ENCODE measurements at places on chromosomes 5 and 9.

GRCh38 chr5:31408814-31409213, 123.1 kb downstream of the DROSHA start:
- no peak for DNase-seq

- no peak for DNase-seq
Measured at GRCh38 chr5:15993334-15993733, 186.3 kb downstream of the MARCHF11 start.

- no peak for DNase-seq
Measured at GRCh38 chr9:28951945-28952344, 1378.7 kb upstream of the C9orf72 start.

- DNase-seq: no peak
Measured at GRCh38 chr5:3049261-3049660, 297.8 kb upstream of the IRX2 start.

DNA sequence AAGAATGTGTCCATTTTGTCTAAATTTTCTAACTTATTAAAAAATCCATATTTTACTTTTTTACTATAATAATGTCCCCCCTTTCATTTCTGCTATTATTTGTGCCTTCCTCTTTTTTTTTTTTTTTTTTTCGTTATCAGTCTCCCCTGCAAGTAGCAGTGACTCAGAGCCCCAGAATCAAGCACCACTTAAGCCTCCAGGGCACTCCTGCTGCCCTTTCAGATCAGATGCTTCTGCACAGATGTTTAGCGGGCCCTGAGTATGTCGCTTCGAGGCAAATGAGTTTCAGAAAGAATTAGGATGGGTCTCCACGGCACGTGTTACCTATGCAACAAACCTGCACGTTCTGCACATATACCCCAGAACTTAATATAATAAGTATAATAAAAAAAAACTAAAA, 11.7 kb downstream of the MED7 start:
- no peak for DNase-seq

GRCh38 chr9:92146610-92147009, 31.4 kb upstream of the SPTLC1 start:
- no peak for DNase-seq

DNA sequence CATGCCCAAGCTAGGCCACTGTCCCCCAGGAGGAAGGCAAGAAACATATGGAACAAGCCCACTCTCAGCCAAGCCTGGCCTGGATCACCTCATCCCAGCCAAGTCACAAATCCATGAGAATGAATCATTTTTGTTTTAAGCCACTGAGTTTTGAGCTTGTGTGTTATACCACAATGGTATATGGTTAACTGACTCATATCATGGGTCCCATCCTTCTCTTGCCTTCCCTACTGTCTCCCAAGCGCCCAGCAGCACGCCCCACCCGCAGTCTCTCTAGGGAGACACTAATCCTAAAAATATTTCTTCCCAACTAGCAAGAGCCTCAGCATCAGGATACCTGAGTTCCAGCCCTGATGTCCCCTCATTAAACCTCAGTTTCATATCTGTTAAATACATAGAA, 248.1 kb downstream of the CDK5RAP2 start:
- DNase-seq: no peak

DNA sequence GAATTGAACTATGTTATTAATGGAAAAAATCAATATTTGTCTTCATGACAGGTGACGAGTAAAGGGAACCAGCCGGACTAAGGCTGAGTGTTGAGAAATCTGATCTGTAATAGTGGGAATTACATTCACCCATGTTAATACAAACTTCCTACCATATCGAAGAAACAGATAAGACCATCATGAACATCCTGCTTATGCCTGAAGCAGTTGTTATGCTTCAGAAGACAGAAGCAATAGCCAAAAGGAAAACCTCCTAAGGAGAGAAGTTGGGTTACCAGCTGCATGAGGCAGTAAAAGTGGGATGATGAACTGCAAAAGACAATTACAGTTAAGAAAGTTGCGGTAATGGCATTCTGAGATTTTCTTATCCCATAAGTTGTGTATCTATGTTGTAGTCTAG, 281.5 kb downstream of the GABRB2 start:
- no peak for DNase-seq

- peak; percentile 29 for DNase-seq
Measured at GRCh38 chr9:137095664-137096517, 9.1 kb downstream of the MAN1B1 start.

DNA sequence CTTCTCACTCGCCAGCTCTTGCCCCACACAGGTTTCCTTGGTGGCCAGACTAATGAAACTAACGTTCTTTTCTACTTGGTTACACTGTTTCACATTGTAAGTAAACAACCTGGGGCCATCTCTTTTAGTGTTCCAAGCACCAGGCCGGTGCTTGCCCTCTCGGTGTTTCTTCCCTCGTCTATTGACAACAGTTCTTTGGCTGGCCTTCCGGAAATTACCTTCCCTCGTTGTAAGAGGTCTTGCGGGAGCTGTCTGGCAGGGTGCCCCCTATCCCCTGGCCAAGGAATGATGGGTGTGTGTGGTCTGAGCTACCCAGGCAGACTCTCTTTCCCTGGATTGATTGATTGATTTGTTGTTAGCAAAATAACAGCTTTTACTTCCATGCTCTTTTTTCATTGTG, 918 bp upstream of the MYMK start:
- no peak for DNase-seq

GRCh38 chr9:120264528-120264927, 315.4 kb downstream of the CDK5RAP2 start:
- DNase-seq: no peak

DNA sequence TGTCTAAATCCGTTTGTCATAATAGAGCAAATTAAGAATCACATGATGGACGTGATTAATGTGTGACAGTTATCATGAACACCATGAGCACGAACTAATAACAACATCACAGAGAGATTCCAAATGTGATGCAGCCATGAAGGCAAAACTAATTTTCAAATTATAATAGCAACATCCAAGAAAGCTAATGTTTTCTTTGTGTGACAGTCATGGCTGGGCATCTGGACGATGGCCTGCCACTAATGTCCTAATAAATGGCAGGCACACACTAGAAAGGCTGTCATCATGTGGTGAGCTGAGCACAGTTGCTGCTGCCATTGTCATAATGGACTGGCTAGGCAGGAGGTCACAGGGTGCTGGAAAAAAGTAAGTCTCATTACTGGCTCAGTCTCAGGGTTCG, 280.0 kb upstream of the EFNA5 start:
- DNase-seq: no peak

- DNase-seq: no peak
Measured at GRCh38 chr5:151123897-151124751, 33.5 kb downstream of the ANXA6 start.

DNA sequence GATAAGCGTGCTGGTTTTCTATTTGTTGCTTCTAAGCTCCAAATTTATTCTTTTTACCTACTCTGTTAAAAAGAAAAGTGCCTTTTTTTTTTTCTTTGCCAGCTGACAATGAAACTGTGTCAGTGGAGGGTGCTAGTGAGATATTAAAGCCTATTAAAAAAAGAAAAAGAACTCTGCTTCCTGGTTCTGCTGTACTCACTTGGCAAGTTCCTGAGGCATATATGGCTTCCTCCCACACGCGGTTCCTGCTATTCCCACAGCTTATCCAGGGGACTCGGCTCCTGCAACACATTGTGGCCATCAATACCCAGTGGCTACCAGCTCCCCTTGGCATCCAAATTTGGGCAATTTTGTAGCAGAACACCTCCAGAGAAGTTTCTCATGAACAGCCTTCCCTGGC, 1977.7 kb upstream of the CDH9 start:
- DNase-seq: no peak

DNA sequence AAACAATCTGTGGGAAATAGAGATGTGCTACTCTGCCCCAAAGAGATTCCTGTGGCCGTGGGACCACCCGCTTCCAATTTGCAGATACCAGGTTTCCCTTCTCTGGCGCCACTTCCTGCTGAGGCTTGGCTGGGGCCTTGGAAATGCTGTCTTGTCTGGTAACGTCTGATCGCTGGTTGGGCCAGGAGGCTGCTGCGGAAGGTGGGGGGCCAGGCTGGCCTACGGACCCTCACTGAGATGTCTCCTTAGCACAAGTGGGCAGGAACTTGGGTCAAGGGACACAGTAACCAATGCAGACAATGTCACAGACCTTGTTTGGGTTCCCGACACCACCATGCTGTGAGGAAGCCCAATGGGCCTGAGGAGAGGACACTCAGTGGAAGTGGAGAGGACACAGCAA, 31.7 kb upstream of the IRX4 start:
- DNase-seq: no peak

DNA sequence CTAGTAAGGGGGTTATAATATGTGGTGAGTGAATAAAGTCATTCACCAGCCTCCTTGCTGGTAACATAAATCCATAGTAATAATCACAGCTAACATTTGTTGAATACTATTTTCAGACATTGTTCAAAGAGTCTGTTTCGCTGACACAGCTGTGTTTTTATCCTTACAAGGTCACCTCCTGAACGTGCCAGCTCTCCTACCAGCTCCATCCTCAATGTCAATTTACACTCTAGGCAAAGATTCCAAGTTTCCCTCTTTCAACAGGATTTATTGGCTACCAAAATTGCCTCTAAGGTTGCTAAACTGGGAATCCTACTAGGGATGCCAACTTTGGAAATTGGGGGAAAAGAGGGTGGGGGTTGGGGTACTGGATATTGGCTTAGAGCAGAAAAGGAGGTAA, 30.7 kb upstream of the SMC5 start:
- no peak for DNase-seq

DNA sequence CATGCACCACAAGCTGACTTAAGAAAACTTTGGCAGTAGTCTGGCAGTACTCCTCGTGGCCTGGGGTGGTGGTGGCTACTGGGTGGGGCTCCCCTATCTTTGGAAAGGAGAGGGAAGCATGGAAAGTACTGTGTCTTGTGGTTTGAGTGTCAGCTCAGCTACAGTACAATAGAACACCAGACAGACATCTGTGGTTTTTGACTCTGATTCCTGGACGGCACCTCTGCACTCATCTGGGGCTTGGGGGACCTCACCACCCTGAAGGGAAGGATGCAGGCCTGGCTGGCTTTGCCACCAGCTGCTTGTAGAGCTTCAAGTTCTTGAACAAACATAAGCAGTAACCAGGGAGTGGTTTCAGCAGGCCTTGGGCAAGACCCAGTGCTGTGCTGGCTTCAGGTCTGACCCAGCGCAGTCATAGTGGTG, 40.6 kb downstream of the TNFSF8 start:
- DNase-seq: no peak

- DNase-seq: no peak
Measured at GRCh38 chr5:106680330-106680729, 990.4 kb downstream of the EFNA5 start.

- no peak for DNase-seq
Measured at GRCh38 chr5:85741972-85742371, 875.8 kb upstream of the COX7C start.

DNA sequence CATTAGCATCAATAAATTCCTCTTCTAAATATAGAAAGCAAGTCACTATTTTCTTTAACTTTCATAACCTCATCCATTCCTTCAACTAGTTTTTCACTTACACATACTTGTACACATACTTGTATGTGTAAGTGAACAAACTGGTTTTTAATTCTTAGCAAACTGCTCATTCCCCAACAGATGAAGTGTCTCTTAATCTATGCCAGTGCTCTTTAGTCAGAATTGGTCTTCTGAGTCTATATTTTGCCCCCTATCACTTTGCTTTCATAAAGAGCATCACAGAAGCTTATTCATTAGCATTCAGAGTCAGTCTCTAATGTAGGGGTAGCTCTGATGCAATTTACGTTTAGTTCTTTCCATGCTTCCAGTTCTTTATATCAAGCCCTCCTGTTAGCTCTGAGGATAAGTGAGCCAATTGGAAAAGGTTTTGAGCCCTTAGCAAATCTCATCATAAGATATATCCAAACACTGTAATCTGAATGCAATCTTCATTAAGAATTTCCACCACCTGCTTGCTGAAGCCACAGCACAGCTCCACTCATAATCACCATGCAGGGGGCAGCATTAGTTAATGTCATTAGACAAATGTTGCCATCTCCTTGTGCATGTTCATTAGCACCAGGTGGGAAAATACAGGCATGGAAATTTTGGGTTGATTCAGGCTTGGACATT, 178.5 kb upstream of the SLC24A2 start:
- DNase-seq: no peak

DNA sequence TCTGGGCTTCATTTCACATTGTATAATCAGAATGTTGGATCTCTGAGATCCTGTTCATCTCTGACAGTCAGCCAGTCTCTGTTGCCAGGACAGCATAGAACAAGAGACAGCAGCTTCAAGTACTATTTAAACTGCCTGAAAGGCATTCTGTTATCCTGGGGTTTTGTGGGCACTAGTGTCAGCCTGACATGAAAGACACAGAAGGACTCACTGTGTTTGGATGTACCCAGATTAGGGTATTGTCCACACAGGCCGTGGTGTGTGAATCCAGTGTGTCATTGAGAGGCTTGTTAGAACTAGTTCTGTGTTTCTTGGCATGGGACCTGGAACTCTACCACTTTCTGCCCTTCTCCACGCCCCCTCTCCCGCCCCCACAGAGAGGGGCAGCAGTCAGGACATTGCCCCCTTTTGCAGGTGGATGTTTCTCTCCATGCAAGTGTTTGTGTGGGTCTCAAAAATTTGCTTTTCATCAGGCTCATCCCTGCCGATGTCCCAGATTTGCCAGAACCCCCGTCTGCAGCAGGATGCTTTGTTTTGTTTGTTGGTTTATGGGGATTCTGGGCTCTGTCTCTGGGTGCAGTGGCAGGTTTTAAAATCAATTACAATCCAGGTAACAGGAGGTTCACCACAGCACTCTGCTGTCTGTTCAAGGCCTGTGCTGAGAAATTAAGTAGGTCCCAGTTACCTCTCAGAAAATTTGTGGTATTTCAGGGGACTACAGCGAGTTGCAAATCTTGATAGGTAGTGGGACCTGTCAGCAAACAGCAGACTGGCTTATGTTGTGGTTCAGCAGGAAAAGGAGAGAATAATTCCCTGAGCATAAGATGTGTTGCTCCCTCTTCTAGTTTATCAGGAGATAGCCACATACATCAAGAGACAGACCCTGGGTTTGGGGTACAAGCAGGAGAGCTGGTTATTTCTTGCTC, 144.6 kb downstream of the DOCK2 start:
- no peak for DNase-seq

DNA sequence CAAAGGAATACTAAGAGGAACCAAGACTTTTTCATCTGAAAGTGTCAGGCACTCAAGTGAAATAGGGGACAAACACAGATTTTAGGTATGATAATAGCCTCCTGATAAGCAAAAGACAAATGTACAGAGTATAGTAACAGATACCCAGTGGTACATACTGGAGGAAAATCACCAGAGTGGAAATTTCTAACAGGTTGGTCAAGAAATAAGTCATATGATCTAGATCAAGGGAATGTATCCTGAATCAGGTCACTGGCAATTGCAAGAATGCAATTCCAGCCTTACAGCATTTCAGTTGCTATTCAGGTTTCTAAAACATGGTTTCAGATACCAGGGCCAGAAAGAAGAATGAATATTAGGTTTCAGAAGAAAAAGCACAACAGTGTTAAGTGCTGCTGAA, 82.2 kb upstream of the SLCO6A1 start:
- DNase-seq: no peak

DNA sequence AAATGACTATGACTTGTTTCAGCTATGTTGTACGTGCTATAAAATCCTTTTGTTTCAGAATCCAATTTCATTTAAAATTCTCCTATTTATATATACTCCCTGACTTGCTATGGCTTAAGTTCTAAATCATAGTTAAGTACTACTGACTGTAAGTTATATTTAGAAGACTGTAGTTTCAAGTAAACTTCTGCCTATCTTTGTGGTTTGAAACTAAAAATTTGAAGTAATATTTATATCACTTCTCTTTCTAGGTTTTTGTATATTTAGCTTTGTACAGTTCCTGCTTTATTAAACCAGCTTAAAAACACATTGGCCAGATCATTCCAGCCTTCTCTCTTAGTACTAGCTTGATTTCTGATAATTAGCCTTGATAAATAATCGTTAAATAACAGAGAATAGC, 196.3 kb downstream of the MLLT3 start:
- no peak for DNase-seq

- DNase-seq: no peak
Measured at GRCh38 chr5:88761939-88762338, 121.0 kb downstream of the MEF2C start.
